ENCODE measurements at places on chromosomes 11 and 22.

- no peak for DNase-seq
Measured at GRCh38 chr11:34866375-34866774, 49.8 kb downstream of the APIP start.

- no peak for DNase-seq
Measured at GRCh38 chr22:39463931-39464390, 7.1 kb downstream of the MGAT3 start.

GRCh38 chr22:20530368-20531153 is 23.2 kb downstream of the MED15 start:
- DNase-seq: no peak

- DNase-seq: no peak
Measured at GRCh38 chr22:46813816-46814597, 51.6 kb downstream of the TBC1D22A start.

- DNase-seq: no peak
Measured at GRCh38 chr11:13262096-13262495, 15.5 kb upstream of the BMAL1 start.

Measured in forelimb muscle (tissue), 1 donor.